ENCODE measurements at places on chromosomes 7 and 10. TPM values are rescaled to one million over a fixed set of nuclear protein-coding genes. Genes with fewer than 3 reads are reported as not detected.

GRCh38 chr7:15389073-15389472, 172.7 kb downstream of the AGMO start:
- DNase-seq: no peak

DNA sequence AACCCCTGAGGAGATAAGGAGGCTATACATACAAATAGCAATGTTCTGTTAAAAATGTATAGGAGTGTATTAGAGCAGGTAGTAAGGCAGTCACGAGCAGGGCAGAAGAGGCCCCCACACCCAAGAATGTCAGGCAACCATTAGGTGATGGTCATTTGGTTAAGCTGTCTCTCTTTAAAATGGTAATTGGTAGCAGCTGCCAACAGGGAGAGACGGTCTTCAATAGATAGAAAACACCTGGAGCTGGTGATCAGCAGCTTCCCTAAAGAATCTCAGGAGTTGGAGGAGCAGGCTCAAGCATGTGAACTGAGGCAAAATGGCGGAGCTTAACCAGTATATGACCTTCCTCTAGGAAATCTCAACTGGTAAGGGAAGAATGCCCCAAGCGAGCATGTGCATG, 26.4 kb upstream of the HTR5A start:
- no peak for DNase-seq

GRCh38 chr7:39609113-39609934, 14.0 kb upstream of the RALA start:
- peak; percentile 61 for DNase-seq

Gene UNCX
- polyA plus RNA-seq: not detected

Gene GRID2IP
- polyA plus RNA-seq: 0.18 TPM

DNA sequence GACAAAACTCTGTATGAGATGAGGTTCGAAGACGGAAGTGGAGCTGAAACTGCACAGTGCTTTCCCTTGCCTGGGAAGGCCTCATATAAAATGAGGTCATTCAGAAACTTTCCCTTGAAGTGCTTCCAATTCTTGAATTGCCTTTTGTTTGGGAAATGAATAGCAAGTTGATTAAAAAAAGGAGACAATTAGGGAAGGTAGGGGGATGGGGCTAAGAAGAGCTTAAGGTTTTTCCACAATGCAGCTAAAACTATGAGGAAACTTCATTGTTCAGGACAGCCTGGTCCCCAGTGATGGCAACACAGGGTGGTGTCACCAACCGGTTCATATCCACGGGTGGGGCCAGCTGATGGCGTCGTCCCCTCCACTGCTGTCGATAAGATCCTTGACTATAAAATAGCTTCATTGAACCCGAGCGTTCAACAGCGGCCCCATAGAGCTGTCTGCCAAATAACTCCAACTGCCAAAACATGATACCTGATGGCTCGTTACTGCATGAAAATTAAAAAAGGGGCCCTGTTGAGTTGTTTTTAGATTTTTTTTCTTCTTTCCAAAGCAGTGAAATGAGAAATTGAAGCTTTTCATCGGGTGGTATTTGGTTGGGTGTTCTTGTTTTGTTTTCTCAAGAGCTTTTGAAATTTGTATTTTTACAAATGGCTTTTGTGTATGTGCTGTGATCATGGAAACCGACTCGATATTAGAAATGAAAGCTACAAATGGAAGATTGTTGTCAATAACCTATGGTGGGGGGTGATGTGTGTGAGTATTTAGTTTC, 2.8 kb upstream of the CELF2 start:
- no peak for DNase-seq

GRCh38 chr10:110405380-110405779, 92.3 kb upstream of the DUSP5 start:
- DNase-seq: no peak

GRCh38 chr7:90383422-90383821, 19.8 kb upstream of the CLDN12 start:
- no peak for DNase-seq

Gene MXI1
- polyA plus RNA-seq: 25.3 TPM

DNA sequence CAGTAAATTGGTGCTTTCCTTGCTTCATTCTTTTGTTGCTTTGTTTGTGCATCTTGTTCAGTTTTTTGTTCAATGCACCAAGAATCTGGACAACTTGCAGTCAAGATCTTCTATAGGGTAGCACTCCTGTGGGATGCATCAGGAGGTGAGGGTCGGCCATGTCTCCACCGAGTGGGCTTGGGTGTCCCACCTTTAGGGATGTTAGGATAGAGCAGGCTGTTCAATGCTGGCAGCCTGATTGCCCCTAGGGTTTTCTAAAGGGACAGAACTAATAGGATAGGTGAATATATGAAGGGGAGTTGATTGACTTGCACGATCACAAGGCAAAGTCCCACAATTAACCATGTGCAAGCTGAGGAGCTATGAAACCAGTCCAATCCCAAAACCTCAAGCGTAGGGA, 109.9 kb downstream of the GLRX3 start:
- DNase-seq: no peak
